NT2/D1 (cell line): ENCODE measurements at places on chromosomes 6 and 20.

- DNase-seq = no peak
Measured at GRCh38 chr6:16126861-16127260, 2.0 kb upstream of the MYLIP start.

GRCh38 chr6:73579389-73579788 is 58.6 kb upstream of the EEF1A1 start:
- no peak for DNase-seq

- no peak for DNase-seq
Measured at GRCh38 chr6:36701401-36701991, 3.9 kb downstream of the RAB44 start.

- no peak for DNase-seq
Measured at GRCh38 chr20:15374682-15375081, 1037.3 kb upstream of the FLRT3 start.

DNA sequence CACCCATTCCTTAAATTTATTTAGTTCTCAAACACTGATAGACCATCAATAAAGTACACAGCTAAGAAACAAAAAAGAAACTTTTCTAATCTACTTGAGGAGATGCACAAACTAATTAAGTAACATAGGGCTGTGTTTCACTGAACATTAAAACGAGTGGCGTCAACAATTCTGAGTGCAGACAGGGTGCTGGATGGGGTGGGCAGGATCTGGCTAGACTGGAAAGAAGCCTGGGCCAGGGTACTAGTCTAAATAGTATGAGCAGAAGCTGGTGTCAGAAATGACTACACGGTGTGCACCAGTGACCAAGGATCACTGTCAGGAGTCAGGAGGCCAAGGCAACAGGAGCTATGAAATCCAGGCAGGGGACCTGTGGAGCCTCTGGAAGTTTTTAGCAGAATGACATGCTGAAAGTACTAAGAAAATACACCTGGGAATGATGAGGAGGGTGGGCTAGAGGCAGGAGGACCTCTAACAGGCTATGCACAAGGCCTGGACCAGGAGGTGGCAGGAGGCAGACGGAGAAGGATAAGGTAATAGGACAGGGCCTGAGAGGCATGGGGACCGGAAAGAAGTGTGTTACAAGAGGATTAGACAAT is 13.3 kb downstream of the ZBTB24 start:
- DNase-seq = no peak

- DNase-seq = no peak
Measured at GRCh38 chr6:3538536-3538935, 81.7 kb upstream of the SLC22A23 start.

DNA sequence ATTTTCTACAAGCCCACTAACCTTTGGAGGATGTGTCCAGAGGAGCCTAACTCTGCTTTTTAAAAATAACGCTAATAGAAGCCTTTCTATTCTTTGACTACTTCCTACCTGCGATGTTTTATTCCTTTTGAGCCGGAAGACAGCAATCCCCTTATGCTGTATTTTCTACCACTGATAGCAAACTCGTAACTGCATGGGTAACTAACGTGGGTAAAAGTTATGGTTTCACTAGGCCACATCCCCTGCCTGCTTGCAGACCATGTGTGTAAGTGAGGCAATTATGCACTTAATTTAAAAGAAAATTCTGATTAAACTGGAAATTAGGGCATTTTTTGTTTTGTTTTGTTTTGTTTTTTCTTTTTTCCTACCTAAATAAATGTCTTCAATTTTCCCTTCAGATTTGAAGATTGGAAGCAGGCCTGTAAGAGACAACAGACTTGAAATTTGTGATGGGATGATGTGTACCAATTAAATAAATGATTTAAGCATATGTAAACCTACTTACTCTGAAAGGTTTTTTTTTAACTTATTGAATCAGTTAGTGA is 931 bp downstream of the UFL1 start:
- no peak for DNase-seq

- DNase-seq = no peak
Measured at GRCh38 chr6:153099636-153100035, 31.4 kb downstream of the RGS17 start.

- no peak for DNase-seq
Measured at GRCh38 chr6:129104560-129104959, 221.6 kb downstream of the LAMA2 start.

DNA sequence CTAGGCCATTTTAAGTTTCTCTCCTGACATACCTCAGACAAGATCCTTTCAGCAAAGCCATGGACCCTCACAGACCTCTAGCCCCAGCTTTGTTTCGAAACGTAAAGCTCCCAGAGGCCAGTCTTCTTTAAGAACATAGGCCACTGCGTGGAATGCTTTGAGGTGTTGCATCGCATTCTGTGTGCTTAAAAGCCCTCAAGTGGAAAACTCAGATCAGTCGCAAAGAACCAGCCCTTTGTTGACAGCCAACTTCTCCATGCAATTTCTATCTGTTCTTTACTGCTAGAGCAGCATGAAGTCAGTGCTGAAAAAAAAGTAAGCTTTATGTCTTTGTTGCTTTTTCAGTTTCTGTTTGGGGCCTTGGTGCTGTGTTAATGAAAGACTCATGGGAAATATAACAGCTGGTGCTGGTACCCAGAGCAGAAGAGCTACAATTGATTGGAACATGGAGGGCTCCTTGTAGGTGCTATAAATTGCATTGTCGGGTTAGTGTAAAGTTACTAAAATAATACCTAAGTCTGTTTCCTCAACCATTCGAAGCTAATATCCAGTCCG is 142.6 kb downstream of the MAP3K7 start:
- DNase-seq = no peak

- DNase-seq = no peak
Measured at GRCh38 chr6:127533736-127534135, 14.6 kb upstream of the MTCL3 start.

DNA sequence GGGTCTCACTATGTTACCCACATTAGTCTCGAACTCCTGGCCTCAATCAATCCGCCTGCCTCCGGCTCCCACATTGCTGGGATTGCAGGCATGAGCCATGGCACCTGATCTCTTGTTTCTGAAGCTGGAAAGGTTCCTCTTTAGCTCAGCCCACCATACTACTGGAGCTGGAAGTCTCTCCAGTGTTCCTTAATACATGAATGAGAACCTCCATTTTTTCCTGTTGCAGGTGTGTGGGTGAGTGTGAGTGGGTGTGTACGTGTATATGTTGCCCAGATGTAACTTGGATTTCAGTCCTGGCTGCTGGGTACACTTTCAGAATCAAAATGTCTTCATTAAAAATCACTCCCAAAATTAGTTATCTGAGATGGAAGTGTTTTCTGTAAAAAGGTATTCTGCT is 11.1 kb downstream of the PNPLA1 start:
- no peak for DNase-seq

GRCh38 chr20:41380551-41381193 is 14.1 kb upstream of the EMILIN3 start:
- DNase-seq = no peak

DNA sequence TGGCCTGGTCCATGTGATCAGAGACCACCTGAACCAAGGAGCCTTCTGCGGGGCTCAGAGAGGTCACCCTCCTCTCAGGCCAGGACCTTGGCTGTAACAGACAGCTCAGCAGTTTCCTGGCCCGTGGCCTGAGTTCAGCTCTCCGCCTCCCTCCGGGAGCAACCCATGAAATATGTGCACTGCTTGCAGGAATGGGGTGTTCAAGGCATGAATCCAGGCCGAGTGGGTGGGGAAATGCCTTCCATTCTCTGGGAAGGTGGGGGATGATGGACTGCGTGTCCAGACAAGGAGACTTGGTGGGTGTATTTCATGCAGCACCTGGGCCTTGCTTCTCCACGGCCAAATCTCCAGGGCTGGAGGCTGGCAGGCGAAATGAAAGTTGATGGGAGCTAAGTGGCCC is 46.0 kb downstream of the SIRPA start:
- DNase-seq = no peak

DNA sequence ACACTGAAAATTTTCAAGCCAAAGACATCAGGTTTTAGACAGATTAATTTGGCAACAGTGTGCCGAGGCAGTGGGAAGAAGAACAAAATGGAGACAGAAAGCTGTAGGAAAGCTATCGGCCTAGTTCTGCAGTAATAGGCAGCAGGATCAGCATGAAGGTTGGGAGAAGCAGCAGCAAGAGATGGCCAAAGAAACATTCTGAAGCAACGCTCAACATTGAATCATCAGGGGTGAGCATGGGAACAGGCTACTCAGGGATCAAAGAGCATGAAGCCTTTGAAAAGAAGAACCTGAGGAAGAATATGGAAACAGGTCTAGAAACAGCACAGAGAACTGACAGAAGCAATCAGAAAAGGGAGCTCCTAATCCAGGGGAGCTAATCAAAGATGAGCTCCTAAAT is 7.1 kb upstream of the DST start:
- no peak for DNase-seq

- DNase-seq = no peak
Measured at GRCh38 chr6:45057711-45058110, 270.4 kb upstream of the RUNX2 start.

DNA sequence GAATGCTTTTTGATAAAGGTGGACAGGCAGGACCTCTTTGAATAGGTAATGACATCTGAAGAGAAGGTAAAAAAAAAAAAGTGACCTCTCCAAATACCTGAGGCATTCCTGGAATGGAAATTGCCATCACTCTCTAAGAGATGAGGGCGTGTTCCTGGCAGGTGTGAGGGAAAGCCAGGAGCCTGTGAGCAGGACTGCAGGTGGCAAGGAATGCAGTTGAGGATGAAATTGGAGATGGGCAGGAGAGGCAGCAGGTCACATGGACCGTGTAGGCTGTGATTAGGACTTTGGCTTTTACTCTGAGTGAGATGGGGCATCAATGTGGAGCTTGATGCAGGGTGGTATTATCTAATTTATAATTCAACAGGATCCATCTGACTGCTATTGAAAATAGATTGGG is 227.4 kb downstream of the LRFN2 start:
- DNase-seq = no peak

DNA sequence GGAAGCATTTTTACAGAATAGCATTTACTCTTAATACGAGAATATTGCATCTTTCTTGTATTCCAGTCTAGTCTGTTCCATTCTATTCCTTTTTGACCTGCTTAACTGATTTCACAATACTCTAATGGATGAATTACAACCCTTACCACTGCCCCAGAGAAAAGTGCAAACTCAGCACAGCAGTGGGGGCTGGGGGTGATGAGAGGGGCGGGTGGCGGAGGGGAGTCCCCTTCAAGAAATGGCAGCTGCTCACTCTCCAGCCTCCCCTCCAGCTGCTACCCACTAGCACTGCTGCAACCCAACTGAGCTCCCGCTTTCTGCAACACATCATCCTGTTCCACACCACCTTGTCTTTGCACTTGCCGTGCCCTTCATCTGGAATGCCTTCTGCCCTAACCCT is 30.1 kb downstream of the PIM1 start:
- DNase-seq = no peak

DNA sequence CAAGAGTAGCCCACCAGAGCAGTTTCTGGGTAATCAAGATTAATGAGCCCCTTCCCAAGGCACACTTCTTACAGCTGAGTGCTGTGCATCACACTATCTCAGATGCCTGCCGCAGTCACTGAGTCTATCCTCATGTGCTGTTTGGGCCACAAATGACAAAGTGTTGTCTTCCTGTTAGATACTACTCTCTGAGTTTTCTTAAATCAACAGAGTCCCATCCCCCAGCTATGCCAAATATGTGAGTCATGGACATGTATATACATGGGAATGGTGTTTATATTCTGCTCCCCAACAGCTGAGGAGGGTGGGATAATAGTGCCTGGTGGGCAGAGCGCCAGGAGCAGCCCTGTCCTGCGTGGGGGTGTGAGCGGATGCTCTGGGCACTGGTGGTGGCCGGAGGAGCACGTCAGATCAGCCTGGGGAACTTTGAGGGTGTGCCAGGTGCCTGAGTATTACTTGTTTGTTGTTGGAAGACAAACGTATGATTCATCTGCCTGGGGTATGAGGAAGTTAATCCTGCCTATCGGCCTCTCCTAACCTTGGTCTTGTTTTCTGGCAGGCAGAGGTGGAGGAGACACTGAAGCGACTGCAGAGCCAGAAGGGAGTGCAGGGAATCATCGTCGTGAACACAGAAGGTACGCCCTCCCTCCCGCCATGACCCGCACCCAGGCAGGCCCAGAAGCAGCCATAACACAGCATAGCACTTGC is 9.6 kb downstream of the DYNLRB1 start:
- no peak for DNase-seq

DNA sequence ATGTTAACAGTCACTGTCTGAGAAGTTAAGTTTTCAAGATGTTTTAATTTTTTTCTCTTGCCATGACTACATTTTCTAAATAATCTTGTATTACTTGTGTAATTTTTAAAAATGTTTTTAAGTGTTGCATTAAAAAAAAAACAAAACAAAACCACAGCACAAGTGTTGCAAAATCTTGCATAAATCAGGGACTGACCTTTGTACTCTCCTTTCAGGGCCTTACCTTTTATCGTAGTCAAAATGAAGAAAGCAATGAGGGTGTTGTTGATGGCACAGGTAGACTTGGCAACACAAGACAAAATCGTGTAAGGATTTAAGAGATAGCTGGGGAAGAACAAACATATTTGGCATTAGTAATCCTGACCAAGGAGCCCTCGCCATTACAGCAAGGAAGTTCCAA is 42.5 kb downstream of the PIGU start:
- no peak for DNase-seq

DNA sequence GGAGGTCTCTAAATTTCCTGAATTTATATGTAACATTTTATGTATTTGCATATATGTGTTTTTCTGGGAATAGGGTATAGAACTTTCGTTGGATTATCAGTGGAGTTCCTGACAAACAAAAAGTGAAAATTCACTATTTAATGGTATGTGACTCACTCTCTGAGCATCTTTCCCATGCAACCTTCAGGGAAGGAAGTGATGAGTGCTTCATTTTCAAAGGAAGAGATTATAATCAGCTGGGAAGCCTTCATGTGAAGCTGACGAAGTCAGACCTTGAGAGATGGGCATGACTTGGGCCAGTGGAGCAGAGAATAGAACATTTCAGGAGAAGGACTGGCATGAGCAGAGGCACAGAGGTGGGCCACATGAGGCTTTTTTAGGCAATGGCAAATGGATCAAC is 72.7 kb downstream of the FAXC start:
- DNase-seq = no peak

GRCh38 chr20:25856256-25856884 is 159.7 kb upstream of the ZNF337 start:
- no peak for DNase-seq

DNA sequence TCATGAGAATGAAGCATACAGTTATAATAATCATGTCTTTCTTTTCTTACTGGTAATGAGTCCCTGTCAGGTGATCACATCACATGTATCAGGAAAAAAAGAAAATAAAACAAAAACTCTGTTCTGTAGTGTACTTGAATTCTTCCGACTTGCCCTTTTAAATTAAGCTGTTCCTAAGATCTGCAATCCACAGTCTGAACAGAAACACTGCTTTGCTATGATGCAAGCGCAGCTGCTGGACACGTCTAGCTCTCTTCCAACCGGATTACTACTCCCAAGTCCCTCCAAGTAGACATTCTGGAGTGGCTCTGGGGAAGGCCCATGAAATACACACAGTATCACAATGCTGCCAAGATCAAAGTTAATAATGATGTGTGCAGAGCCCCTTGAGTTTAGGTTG is 83.7 kb downstream of the FYN start:
- no peak for DNase-seq

DNA sequence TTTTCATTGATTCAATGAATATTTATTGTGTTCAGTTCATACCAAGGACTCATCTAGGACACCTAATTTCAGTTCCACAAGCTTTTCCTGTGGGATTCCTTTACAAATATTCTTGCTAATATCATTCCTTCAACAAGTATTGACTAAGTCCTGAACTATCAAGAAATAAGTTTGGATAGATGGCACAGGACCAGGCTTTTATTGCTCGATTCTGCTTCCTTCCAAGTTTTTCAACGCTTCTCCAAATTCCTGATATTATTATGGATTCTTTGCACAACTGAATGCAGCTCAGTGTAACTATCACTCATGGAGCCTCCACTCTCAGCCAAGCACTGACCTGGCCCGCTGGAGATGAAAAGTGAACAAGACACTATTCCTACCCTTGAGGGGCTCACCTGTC is 32.7 kb upstream of the COL21A1 start:
- no peak for DNase-seq
